ENCODE measurements at places on chromosomes 2 and 18.

DNA sequence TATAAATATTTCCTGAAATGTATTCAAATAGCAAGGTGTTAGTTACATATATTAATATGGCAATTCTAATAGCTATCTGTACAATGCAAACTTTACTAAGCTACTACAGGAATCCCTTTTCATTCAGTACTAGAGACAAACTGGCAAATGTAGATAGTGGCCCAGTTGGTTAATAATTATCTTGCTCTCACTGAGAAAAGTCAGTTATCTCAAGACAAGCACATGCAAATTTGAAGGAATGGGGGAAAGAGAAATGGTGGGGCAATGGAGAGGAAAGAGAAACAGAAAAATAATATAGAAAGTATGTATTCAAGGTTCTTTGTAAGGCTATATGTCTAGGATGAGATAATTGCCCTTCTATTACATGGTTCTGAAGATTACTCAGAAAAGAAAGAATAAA is 280.0 kb downstream of the FIGN start:
- DNase-seq = no peak

GRCh38 chr2:45953376-45954027 is 302.0 kb downstream of the PRKCE start:
- DNase-seq = no peak

DNA sequence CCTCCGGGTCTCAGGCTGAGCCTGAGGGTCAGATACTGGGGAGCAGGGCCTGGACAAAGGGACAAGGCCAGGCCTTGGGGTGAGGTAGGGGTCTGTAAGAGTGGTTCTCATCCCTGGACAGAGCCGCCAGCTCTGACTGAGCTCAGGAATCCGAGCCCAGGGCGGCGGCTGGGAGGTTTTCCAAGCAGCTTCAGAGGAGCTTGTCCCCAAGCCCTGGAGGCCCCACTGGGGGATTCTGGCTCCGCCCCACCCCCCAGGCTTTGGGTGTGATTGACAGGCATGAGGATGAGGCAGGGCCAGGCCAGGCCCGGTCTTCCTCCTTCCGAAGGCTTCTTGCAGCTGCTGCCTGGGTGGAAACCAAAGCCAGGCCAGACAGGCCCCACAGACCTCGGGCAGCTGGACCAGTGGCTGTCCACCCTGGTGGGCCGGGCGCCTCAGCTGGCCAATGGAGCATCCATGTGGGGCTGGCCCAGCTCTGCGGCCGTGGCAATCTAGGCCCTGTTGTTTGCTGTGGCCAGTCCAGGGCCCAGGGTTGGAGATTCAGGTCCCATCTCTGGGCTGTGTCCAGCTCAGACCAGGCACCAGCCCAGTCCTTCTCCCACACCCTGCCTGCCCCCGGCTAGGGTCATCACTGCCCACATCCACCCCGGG is 23.1 kb upstream of the GPC1 start:
- no peak for DNase-seq

DNA sequence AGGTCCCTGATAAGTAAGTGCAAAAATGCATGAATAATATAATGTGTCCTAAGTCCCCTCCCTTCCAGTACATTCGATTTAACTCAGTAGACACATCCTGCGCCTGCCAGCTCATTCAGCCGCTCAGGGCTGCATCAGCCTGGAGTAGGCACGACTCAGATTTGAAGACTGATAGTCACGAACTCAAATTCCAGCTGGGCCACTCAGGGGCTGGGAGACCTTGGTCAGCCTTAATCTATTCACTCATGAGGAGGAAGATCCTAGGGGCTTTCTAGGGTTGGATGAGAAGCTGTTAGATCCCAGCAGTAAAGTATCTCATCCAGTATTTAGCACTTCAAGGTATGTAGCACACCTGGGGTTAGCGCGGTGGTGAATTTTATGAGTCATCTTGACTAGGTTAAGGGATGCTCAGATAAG is 98.9 kb upstream of the ODC1 start:
- no peak for DNase-seq

DNA sequence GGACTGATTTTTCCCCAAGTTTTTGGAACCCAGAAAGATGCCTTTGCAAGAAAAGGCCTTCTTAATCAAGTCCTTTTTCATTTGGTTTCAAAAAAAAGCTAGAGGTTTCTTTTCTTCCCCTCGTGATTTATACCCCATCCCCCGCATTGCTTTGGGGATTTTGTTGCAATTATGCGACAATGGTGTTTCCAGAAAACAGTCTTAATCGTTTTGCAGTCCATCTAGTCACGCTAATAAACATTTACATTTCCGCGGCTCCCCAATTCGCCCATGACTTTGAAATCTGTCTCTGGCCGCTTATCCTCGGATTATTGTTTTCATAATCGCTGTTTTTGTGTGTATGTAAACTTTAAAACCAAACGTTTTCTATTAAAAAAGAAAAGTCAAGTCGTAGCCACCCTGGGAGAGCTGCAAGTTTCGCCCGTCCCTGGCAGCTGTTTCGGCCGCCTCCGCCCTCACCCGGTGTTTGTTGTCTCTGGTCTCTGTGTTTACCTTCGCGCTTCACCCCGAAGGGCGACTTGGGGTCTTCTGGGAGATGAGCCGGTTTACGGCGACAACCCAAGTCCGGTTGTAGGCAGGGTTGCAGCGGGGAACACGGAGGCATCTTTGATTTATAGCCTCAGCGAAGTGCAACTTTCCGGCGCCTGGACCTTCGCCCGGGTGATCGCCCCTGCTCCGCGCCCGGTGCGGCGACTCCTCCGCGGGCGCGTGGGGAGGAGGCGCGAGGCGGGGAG is 667 bp downstream of the SP9 start:
- DNase-seq = no peak

- DNase-seq = no peak
Measured at GRCh38 chr2:79100285-79100684, 12.5 kb upstream of the REG1B start.

DNA sequence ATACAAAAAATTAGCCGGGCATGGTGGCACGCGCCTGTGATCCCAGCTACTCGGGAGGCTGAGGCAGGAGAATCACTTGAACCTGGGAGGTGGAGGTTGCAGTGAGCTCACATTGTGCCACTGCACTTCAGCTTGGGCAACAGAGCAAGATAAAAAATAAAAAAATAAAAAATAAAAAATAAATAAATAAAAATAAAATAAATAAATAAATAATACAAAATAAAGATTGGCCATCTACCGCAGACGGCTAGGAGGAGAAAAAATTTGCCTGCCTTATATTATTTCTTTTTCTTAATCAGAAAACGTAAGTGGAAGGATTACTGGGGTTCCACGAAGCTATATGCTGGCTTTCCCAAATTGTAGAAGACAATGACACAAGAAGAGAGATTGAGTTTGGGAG is 229.7 kb downstream of the EPHA4 start:
- DNase-seq = no peak

- no peak for DNase-seq
Measured at GRCh38 chr2:28102455-28102874, 211.9 kb downstream of the BABAM2 start.

GRCh38 chr18:13611601-13612195 is 114.7 kb downstream of the FAM210A start:
- no peak for DNase-seq

DNA sequence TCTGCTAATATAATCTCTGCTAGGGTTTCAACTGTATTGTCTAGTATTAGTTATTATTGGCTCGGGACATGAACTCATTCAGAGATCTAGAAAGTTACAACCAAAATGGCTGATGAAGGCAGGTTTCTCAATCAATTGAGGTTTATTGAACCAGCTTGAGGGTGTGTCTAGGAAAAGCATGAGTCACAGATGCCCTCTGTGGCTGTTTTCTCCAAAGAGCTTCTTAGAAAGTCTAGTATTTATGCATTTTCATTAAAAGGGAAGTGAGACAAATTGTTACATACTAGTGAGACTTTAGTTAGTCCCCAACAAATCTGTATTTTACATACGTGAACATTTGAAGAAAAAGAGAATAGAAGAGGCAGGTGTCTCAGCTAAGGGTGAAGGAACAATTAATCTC is 23.0 kb upstream of the RTTN start:
- DNase-seq = no peak

DNA sequence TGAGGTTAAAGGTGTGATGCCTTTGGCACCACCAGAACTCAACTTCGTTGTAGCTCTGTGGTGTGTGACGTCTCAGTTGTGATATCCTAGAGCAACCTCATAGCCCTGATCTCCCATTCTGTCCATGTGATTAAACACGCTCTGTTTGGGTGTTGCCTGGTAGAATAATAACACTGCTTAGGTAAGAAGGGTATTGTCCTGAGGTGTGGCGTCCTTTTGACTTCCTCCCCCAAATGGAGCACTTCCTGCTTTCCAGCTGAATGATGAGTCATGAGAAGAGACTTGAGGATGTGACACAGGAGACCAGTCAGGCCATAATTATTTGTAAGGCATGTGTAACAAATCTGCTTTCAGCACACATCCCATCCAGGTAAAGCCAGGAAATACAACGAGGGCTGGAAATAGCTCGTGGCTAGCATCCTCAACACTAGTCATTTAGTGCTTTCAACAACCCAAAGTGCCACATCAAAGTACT is 100.7 kb downstream of the RAPGEF4 start:
- no peak for DNase-seq

- DNase-seq = no peak
Measured at GRCh38 chr2:144703852-144704708, 184.2 kb upstream of the ZEB2 start.

DNA sequence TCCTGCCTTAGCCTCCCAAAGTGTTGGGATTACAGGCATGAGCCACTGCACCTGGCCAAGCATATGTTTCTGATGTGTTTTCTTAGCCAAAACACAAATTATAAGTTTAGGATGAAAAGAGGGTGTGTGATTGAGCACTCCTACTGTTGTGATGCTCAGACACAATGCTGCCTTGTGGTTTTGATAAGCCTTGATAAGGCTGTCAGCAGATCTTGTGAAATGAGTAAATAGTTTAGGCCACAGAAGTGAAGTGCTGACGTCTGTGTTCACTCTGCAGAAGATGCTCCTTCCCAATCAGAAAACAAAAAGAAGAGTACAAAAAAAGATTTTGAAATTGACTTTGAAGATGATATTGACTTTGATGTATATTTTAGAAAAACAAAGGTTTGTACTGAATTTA is 24.3 kb downstream of the NCAPH start:
- DNase-seq = no peak

DNA sequence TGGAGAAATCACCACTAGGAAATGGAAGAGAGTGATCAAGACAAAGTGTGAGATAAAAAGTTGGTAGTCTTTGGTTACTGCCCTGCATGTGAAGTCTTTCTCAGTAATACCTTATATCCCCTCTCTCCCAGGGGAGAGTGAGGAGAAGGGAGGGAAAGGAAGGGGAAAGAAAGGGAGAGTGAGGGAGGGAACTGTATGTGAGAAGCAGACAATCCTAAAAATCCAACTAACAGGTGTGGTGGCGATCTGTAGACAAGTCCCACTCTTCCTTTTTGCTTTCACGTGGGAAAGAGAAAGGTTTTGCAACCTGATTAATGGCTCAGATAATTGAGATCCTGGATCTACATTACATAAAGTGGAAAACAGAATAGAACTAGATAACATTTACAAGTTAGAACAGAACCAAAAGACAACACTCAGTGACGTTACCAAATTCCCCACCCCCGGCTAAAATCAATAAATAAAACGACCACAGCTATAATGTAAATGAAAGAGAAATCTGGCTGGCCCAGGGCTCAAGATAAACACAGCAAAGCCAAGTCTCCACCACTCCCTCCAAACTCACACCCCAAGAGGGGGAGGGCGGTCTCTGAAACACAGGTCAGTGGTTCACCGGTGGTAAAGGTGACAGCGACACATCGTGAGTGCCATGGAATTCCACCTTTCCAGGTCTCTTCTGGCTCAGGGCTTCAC is 10.0 kb upstream of the APCDD1 start:
- no peak for DNase-seq

DNA sequence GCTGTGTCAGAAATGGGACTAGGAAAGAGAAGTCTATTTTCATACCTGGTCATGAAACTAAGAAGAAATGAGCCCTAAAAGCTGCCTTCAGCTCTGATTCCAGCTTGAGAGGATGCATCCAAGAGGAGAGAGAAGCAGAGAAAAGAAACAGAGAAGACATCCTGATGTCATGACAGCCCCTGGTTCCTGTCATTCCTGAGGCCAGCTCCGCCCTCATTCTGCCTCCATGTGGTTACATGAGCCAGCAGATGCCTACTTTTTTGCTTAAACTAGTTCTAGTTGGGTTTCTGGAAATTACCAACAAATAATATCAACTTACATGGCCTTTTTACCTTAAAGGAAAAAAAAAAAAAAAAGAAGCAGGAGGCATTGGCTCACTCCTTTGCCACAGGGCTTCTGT is 14.1 kb upstream of the ACKR3 start:
- DNase-seq = no peak

DNA sequence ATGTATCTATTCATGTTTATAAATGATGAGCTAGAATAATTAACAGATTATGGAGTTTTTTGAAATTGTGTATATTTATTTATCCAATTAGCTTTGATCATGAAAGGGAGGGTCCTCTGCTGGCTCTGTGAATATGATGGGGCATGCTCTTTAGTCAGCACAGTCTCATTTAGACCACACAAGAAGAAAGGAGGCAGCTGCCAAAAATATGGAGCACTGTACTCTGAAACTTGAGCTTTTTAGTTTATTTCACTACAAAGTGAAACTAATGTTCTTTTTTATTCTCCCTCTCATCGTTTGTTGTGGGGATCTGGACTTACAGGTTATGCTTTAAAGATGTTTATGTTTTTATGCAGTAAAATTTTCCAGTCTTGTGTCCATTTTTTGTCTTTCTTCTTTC is 266.9 kb upstream of the GULP1 start:
- no peak for DNase-seq
